Activated CD4-positive, alpha-beta memory T cell treated with anti-CD3 and anti-CD28 coated beads, Interleukin-2, amount 10 ng/mL, durations not matched to agents 7 days and 5 days (primary cell): ENCODE measurements at places on chromosomes 1 and 21.

DNA sequence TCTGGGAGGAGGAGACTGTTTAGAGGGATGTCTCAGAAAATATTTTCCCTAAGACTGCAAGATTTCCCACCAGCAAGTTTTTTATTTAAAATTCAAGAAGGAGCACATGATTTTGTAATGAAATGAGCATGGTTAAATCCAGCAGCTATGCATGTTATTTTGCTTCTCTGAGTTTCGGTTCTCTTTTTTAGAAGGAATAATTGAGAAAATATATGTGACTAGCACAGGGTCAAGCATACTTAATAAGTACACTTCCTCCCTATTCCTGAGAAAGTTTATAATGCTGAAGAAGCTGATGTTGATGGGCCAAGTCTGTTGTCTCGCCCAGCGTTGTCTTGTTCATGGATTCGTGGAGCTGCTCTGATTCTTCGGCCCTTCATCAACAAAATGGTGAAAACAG lies 51.2 kb downstream of the EXO1 start:
- H3K4me1 ChIP-seq: no peaks in the 10 kb centered on the region
- no peak overlapping the region for H3K4me3 ChIP-seq
- H3K27ac ChIP-seq: no peak overlapping the region

GRCh38 chr1:156291226-156292061 lies 4.0 kb downstream of the GLMP start:
- H3K27ac ChIP-seq: no peak overlapping the region
- no peak for DNase-seq
- no peaks in the 10 kb centered on the region for H3K27me3 ChIP-seq
- H3K4me3 ChIP-seq: no peak overlapping the region
- H3K36me3 ChIP-seq: peaks cover 20% of the 10 kb centered on the region

GRCh38 chr1:212628813-212629415 lies 20.4 kb downstream of the ATF3 start:
- peaks cover 3% of the 10 kb centered on the region for H3K27me3 ChIP-seq
- no peak overlapping the region for H3K27ac ChIP-seq
- DNase-seq: no peak
- H3K4me3 ChIP-seq: no peak overlapping the region
- no peaks in the 10 kb centered on the region for H3K36me3 ChIP-seq

DNA sequence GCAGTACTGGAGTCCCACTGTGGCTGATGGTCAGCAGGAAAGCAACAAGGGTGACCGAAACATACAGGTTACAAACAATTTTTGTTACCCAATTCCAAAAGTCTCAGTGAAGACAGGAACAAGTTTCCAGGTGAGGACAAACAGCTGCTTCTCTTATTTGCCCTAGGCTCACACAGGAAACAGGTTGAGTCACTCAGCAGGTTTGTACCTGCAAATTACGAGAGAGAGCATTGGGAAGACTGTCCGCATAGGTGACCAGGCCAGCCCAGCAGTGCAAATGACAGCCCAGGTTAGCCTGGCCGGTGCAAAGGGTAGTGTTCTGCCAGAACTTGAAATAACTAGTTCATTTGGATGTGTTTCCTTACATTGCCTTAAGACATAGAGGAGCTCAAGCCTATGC lies 40.0 kb upstream of the DSCAM start:
- DNase-seq: no peak
- no peak overlapping the region for H3K4me3 ChIP-seq
- H3K27ac ChIP-seq: no peak overlapping the region

DNA sequence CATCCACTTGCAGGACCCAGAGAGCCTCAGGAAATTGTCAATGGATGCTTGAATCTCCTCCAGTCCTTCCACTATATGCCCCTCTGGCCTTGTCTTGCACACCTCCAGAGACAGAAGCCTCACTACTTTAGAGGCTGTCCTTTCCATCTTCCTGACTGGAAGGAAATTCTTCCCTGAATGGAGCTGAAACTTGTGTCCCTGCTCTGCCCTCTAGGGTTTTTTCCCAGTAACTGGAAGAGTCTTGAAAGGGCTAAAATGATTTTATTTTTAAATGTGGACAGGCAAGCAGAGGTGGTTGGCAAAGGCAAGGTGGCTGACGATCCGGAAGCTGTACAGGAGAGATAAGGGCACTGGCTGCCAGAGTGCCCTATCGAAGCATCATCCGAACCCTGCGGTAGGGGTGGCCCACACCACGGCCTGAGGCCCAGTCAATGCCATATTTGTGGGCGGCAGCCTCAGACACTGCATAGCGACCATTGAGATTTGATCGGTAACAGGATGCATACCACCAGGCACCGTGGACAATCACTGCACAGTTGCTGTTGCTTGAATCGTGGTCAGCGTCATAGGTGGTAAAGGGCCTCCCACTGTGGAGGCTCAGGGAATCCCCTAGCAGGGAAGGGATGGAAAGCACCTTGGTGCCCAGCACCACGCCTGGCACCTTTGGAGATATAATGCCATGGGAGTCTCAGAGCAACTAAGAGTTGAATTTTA lies 2.3 kb upstream of the MAP3K6 start:
- DNase-seq: no peak
- peaks cover 37% of the 10 kb centered on the region for H3K4me1 ChIP-seq
- H3K27ac ChIP-seq: no peak overlapping the region

GRCh38 chr1:33819913-33820311 lies 44.0 kb upstream of the HMGB4 start:
- peaks cover 4% of the 10 kb centered on the region for H3K27me3 ChIP-seq
- H3K4me1 ChIP-seq: no peaks in the 10 kb centered on the region
- no peak overlapping the region for H3K27ac ChIP-seq
- no peak overlapping the region for H3K4me3 ChIP-seq

DNA sequence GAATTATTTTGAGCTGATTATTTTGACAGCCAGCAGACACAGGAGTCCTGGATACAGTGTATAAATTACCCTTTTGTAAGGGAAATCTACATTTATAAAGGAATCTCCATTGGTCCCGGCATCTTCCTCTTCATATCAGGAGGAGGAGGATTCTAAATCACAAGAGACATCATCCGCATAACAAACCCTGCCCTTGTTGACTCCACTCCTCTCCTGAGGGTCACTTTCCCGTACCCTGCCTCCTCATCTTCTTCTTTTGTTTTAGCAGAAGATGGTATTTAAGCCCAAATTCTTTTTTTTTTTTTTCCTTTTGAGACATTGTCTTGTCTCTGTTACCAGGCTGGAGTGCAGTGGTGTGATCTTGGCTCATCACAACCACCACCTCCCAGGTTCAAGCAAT lies 14.6 kb upstream of the PKNOX1 start:
- H3K36me3 ChIP-seq: no peaks in the 10 kb centered on the region
- H3K4me1 ChIP-seq: peaks cover 12% of the 10 kb centered on the region
- no peak overlapping the region for H3K4me3 ChIP-seq
- no peak overlapping the region for H3K27ac ChIP-seq

DNA sequence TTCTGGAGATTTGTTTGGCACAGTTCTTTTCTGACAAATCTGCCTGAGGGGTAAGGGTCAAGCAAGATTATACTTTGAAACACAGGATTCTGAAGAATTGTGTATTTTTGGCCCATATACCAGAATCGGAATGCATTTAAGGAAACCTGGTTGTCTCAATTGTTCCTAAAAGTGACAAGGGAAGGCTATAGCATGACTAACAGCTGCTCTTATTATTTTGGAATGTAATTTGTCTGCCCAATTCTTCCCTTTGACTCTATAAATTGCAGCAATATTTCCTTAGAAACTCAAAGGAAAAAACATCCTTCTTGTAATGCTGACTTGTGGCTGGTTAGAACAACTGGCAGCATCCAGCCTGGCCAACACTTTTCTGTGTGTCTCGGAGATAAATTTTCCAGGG lies 15.8 kb upstream of the VCAM1 start:
- no peaks in the 10 kb centered on the region for H3K4me1 ChIP-seq
- H3K27me3 ChIP-seq: no peaks in the 10 kb centered on the region
- no peaks in the 10 kb centered on the region for H3K36me3 ChIP-seq
- DNase-seq: no peak
- H3K4me3 ChIP-seq: no peak overlapping the region
- no peak overlapping the region for H3K27ac ChIP-seq

GRCh38 chr21:17900281-17900989 lies 81.3 kb upstream of the C21orf91 start:
- peaks cover 12% of the 10 kb centered on the region for H3K4me1 ChIP-seq
- H3K27me3 ChIP-seq: no peaks in the 10 kb centered on the region
- no peak overlapping the region for H3K27ac ChIP-seq
- no peak overlapping the region for H3K4me3 ChIP-seq

GRCh38 chr1:65658122-65658521 lies 134.6 kb upstream of the PDE4B start:
- no peak overlapping the region for H3K27ac ChIP-seq
- H3K4me3 ChIP-seq: no peak overlapping the region
- no peaks in the 10 kb centered on the region for H3K4me1 ChIP-seq
- peaks cover 27% of the 10 kb centered on the region for H3K27me3 ChIP-seq
- no peak for DNase-seq

GRCh38 chr1:209989525-209989924 lies 51.5 kb downstream of the SYT14 start:
- H3K4me1 ChIP-seq: no peaks in the 10 kb centered on the region
- DNase-seq: no peak
